ENCODE measurements at places on chromosomes 16 and 17.

DNA sequence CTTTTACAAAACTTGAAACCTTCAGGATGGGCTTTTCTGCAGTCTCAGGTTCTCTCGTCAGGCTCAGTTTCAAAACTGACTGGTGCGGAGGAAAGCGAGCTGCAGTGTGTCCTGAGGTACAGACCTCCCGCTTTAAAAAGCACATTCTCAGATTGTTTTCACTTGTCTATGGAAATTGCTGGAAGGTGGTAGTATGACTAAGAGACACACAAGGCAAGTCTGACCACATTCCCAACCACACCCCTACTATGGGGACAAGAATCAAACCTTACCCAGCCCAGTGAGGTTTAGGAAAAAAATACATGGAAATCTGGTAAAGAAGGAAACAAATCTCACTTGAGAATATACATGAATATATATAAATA lies 18.2 kb downstream of the SRP68 start:
- no peak for DNase-seq
- H3K36me3 ChIP-seq = peaks cover 15% of the 10 kb centered on the region
- no peak overlapping the region for H3K27ac ChIP-seq
- H3K4me1 ChIP-seq = no peaks in the 10 kb centered on the region
- no peaks in the 10 kb centered on the region for H3K27me3 ChIP-seq
- no peak overlapping the region for H3K4me3 ChIP-seq

GRCh38 chr17:48439875-48440505 lies 10.0 kb upstream of the SKAP1 start:
- no peaks in the 10 kb centered on the region for H3K4me1 ChIP-seq
- H3K4me3 ChIP-seq = no peak overlapping the region
- H3K27ac ChIP-seq = no peak overlapping the region
- DNase-seq = no peak

GRCh38 chr16:83270061-83270460 lies 537.7 kb upstream of the HSBP1 start:
- no peak overlapping the region for H3K4me3 ChIP-seq
- no peak overlapping the region for H3K27ac ChIP-seq
- no peak for DNase-seq

DNA sequence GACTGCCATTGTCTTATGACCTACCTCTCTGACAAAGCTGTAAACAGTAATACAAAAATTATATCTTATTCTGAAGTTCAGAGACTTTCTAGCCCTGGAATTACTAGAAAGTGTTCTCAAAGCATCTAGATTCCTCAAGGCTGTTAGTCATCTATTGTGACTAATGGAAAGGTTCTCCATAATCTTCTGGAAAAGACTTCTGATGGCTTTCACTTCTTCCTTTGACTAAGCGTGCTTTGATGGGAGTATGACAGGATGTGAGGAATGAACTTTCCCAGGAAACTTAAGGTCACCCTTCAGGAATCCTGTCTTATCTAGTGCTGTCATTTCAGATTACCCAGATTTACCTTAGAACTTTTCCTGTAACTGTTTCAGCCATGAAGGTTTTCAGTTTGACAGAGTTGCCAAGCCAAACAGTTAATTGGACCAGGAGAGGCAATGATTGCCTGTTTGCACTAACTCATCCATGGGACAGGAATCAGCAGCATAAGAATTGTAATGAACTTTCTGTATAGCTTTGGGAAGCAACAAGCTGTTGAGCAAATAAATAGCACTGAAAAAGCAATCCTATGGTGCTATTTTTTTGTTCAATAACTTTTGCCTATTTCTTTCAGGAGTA lies 43.5 kb downstream of the AP2B1 start:
- DNase-seq = peak; percentile 32
- H3K27me3 ChIP-seq = no peaks in the 10 kb centered on the region
- H3K4me1 ChIP-seq = peaks cover 7% of the 10 kb centered on the region
- H3K36me3 ChIP-seq = peaks cover 73% of the 10 kb centered on the region
